ENCODE measurements at places on chromosomes 7 and 10.

DNA sequence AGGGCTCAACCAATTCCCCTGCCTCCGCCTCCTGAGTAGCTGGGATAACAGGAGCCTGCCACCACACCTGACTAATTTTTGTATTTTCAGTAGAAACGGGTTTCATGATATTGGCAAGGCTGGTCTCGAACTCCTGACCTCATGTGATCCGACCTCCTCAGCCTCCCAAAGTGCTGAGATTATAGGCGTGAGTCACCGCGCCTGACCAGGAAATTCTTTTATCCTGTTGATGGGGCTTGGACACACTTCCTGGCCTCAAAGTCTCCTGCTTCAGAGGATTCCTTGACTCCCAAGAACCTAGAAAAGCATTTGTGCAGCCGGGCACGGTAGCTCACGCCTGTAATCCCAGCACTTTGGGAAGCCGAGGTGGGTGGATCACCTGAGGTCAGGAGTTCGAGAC is 16.2 kb downstream of the ZNF425 start:
- no peak for DNase-seq

GRCh38 chr10:128498378-128498730 is 372.1 kb upstream of the MKI67 start:
- DNase-seq: no peak

GRCh38 chr10:131781076-131781475 is 119.7 kb upstream of the PPP2R2D start:
- no peak for DNase-seq

- no peak for DNase-seq
Observed at GRCh38 chr7:33880787-33881186, 24.6 kb upstream of the BMPER start.

GRCh38 chr10:110791541-110792073 is 80.1 kb upstream of the PDCD4 start:
- no peak for DNase-seq

GRCh38 chr10:63631991-63632390 is 110.8 kb downstream of the REEP3 start:
- no peak for DNase-seq

DNA sequence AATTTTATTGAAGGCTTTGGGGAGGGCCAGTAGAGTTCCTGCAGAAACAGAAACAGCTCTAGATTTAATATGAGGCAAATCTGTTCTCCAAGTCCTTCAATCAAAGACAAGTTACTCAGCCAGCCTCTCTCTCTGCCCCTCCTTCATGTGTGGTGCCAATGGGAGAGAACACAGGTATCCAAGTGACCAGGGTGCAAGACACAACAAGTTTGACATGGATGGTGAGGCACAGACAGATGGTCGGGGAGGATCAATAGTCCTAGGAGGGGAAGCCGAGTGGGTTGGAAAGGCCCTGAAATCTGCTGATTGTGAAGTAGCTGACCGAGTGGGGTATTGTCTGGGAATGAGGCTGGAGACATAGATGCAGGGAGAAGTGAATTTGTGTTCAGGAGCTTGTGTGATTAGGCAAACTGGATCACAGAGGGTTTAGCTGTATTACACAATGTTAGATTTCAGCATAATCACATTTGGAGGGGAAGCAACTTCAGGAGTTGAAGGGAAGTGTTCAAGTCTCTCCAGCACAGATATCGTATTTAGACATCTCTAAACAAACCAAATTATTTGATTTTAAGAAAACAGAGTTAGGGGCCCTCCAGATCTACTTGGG is 1.5 kb downstream of the GIMAP1 start:
- DNase-seq: no peak

DNA sequence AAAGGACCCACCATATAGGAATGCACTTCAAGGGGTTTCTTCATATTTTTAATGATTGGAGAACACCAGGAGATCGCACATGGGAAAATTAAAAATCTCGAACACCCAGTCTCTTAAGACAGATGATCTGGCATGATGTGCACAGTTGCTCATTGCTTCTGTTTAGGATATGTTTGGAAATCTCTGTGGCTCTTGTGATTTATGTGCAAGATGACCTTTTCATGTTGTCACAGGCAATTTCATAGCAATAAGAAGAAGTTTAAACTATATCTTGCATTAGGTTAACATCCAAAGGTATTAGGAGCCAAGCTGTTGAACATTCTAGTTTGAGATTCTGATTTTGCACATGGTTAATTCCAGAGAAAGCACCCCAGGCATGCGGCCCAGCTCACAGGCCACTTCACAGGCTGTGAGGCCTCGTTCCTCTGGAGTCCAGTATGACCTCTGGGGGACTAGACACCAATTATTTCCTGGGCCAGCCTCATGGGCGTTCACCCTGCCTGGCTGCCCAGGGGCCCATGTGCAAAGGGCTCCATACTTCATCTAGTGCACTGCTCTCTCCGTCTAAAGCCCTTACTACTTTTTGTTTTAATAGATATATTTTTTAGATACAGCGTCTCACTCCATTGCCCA is 28.4 kb downstream of the CAMK1D start:
- no peak for DNase-seq

- no peak for DNase-seq
Observed at GRCh38 chr7:139566075-139566474, 42.6 kb downstream of the CLEC2L start.

DNA sequence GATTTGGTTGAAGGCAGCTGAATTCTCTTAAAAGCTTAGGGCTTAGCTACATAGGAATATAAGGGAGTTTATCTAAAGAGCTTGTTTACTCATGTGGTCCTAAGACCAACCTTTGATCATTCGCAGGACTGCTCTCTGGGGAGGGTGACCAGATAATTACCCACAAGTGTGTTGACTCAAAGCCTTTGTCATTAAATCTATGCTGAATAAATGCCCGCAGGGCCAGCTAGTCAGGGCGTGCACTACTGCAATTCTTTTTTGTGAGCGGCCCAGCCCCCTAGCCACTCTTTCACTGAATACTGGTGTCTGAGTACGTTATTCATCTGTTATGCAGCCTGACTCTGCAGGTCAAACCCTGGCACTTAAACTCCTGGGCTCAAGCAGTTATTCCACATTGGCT is 69.6 kb downstream of the AKAP9 start:
- no peak for DNase-seq

GRCh38 chr10:62079885-62080559 is 178.5 kb downstream of the ARID5B start:
- no peak for DNase-seq

DNA sequence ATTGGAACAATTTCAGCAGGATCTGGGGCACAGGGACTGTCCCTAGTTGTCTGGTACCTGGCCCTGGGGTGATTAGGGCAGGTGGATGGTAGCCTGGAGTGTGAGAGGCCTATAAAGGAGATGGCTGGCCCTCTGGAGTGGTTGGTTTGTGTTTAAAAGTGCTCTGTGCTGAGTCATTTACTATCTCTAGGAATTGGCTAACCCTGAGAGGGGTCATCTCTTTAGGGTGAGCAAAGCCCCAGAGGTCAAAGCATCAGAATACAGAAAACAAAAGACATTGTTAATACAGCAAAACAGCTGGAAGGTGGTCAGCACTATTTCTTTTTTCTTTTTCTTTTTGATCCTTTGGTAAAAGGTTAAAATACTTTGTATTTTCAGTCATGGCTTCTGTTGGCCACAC is 43.4 kb upstream of the BMPER start:
- no peak for DNase-seq

DNA sequence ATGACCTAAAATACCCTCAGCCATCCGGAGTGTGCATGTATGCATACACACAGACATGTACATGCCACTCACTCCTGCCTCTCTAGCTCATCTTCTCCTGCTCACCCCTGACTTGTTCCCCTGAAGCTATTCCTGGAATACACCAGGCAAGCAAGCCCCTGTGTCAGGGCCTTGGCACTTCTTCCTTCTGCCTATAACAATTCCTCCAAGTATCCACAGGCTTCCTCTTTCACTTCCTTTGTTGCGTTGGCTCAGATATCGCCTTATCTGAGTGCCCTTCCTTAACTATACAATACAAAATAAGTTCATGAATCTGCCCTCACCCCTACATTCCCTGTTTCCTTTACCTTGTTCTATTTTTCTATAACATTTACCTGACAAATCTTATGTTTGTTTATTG is 88.8 kb downstream of the NOD1 start:
- DNase-seq: no peak

DNA sequence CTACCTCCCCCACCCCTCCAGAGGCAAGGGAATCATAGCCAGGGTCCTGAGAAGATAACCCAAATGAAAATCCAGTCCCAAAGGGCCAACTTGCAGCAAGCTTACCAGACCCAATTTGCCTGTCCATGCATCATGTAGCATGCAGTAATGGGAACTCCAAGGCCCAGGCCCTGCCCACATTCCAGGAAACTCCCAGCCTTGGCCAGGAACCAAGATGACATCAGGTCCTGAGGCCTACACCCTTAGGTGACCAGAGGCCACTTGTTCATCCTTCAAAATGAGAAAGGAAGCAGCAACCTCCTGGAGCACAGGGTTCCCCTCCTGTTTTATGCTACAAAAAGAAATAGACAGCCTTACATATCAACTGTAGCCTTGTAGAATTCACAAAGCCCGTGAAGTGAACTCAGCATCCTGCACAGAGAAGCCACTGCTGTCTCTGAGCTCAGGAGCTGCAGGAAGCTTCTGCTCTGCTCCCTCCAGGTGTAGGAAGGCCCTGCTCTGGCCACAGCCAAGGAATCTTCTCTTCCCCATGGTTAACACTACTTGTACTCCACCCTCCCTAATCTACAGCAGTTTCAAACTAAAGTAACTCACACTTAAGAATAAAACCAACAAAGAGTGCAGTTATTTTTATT is 30.3 kb upstream of the GRB10 start:
- DNase-seq: no peak

DNA sequence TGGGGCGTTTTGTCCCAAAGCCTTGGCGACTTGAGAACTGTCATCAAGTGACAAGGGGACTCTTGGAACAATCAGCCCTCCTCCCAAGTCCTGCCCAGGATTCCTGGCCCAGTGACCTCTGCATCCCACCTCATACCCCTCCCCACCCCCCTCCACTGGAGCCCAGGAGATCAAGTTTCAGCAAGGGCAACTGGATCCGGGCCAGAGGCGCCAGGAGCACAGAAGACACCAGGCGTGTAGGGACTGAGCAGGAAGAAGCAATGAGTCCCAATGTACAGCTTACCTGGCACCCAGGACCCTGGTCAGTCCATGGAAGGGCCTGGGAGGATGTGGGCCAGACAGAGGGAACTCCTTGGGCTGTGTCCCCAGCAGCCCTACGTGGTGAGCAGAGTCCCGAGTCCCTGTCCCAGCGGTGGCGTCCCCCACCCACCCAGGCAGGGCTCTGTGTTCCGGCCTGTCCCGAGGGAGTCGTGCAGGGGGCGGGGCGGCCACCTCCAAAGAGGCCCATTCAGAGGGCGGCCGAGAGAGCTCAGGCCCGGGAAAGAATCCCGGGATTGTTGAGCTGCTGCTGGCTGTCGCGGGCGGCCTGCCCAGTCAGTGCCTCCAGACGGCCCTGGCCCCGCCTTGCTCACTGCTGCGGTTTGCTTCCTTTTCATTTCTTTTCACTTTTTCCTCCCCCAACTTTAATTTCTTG is 254.1 kb downstream of the TNS3 start:
- no peak for DNase-seq

Data from NCI-H524 (cell line).